ENCODE measurements at places on chromosomes 5 and 9.

- no peak for DNase-seq
Measured at GRCh38 chr9:133538176-133538575, 3.7 kb downstream of the ADAMTSL2 start.

GRCh38 chr5:129963359-129963758 is 59.1 kb downstream of the CHSY3 start:
- DNase-seq, result no peak

DNA sequence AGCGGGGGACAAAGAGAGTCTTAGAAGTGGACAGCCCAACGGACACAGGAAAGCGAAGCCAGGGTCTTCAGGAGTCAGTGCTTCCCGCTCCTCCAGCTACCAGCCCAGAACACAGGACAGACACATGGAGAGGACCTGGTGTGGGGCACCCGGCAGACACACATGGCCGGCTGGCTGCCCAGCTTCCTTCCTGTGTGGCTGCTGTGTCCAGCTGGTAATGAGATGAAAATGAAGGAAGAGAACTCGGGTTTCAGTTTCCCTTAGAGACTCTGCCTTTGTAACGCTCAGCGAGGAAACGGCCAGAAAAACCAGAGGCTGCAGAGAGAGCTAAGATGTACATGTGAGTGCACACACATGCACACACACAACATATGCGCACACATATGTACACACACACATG is 87.5 kb downstream of the SECISBP2 start:
- DNase-seq, result peak; percentile 57

- no peak for DNase-seq
Measured at GRCh38 chr5:94901191-94901979, 282.9 kb downstream of the SLF1 start.

DNA sequence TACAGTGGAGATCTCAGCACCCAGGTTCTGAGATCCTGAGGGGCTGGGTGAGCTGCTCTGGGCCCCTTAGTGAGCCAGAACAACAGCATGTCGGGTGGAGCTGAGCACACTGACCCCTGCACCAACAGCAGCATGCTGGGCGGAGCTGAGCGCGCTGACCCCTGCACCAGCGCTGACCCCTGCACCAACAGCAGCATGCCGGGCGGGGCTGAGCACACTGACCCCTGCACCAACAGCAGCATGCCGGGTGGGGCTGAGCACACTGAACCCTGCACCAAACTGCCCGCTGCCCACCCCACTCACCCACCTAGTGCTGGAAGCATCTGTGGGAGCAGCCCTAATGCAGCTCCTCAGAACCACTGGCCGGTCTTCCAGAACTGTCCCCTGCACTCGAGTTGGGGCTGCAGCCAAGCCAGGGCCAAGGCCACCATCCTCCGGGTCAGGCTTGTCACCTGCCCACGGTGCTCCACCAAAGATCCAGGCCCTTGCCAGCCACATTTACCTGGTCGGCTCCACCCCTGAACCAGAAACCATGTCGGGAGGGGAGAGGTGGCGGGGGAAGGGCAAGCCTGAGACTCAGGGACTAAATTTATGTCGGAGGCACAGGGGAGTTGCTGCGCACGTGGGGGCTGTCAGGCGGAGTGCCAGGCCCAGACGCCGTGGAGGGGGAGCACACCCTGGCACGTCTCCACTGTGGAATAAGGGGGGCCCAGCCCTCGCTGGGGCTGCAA is 80.3 kb downstream of the ADAMTS2 start:
- DNase-seq, result peak; percentile 27
